ENCODE measurements at places on chromosomes 4 and X. TPM values are rescaled to one million over a fixed set of nuclear protein-coding genes. Genes with fewer than 3 reads are reported as not detected.

DNA sequence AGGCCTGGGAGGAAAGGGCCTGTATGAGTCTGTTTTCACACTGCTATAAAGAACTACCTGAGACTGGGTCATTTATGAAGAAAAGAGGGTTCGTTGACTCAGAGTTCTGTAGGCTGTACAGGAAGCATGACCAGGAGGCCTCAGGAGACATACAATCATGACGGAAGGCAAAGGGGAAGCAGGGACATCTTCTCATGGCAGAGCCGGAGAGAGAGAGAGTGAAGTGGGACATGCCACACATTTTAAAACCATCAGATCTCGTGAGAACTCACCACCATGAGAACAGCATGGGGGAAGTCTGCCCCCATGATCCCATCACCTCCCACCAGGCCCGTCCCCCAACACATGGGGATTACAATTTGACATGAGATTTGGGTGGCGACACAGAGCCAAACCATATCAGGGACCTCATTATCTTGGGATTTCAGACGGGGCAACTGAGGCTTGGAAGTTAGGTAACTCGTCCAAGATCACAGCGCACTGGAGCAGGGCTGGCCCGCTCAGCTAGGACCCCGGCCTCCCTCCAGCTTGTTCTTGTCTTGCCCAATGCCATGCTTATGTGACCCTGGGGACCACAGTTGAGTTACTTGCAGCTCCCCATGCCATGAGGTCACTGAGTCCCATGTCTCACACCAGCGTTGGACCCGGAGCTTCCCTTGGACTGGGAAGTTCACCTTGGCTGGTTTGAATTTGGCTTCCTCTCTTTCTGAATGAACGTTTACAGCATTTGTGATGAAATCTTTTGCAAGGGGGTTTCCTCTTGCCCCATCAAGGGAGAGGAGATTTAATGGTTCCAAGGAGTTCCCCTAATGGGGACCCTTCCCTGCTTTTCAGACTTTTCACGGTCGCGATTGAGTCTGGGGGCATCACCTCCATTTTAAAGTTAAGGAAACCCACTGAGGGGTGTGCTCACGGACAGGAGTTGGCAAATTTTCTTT is 18.1 kb downstream of the HTRA3 start:
- no peak for DNase-seq

The PHKA1 gene
- total RNA-seq, result 15.3 TPM

GRCh38 chr4:72107456-72107855 is 75.7 kb downstream of the NPFFR2 start:
- no peak for DNase-seq

- DNase-seq, result no peak
Observed at GRCh38 chr4:61011051-61011450, 189.1 kb upstream of the ADGRL3 start.

The CFP gene
- 1.3 TPM for total RNA-seq

The MAGEA4 gene
- not detected for total RNA-seq

- no peak for DNase-seq
Observed at GRCh38 chr4:79603681-79604080, 195.7 kb upstream of the GK2 start.

DNA sequence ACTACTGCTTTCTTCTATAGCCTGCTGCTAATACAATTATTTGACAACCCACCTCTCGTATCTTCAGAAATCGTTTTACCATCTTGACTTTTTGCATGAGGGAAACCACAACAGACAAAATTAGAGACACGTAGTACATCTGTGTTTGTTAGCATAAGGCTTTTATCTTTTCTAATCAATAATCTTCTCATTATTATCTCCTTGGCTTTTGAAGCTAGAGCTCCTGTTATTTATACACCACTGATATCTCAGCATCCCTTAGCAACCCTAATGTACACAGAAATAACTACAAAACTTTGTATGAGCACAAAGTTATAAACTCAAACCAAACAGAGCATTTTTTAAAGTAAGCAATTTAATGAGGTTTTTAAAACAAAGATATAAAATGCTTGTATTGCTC is 39.7 kb downstream of the CORIN start:
- DNase-seq, result no peak

DNA sequence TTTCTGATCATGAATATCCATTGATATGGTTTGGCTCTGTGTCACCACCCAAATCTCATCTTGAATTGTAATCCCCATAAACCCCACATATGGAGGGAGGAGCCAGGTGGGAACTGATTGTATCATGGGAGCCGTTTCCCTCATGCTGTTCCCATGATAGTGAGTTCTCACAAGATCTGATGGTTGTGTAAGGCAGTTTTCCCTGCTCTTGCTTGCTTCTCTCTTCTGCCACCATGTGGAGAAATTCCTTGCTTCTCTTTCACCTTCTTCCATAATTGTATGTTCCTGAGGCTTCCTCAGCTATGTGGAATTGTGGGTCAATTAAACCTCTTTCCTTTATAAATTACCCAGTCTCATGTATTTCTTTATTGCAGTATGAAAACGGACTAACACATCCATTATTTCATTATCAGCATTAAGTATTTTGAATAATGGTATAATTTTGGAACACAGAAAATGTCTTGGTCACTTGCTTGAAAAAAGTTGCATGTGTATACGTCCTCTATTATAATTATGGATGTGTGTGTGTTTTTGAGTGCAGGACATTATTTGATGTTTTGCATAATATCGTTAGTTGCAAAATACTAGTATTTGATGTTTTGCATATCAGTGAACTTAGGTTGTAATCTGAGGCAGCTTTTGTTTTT is 334.6 kb downstream of the PCDH10 start:
- peak; percentile 34 for DNase-seq

The SPANXN3 gene
- not detected for total RNA-seq

- no peak for DNase-seq
Observed at GRCh38 chr4:26463386-26463785, 26.9 kb downstream of the CCKAR start.

DNA sequence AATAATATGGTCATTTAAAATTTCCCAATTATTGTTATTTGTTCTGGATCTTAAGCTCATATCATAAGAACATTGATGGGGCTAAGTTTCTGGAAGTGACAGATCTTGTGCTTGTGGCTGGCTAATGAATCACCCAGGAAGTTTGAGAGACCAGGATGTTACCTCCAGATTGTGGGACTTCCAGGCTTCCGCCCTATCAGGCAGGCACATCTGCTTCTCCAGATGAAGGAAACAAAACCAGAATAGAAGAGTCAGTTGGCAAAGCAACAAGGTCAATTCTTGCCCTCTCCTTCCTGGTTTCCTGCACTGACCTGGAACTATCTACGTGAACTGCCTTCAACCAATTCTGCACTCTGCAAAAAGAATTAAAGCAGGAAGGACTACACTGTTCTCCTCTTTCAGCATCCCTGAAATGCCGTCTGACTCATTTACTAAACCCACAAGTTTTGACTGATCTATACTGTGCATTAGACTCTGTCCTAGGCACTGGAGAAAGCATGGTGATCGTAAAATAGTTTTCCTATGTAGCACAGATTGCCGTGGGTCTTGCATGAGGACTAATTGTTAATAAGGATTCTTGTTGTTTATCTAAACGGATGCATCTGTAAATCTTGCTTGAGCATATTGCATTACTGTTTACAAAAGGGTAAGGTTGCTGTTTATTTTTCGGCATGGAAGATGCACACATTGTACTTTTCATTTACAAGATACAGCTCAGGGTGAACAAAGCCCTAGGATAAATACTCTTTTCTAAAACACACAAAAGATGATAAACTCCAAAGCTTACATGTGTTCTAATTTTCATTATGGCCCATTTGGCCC is 74.6 kb downstream of the AMELX start:
- no peak for DNase-seq

The GLOD5 gene
- not detected for total RNA-seq

The DIPK2B gene
- not detected for total RNA-seq

The HPSE gene
- total RNA-seq, result 12.6 TPM

GRCh38 chr4:80989921-80990544 is 40.5 kb upstream of the BMP3 start:
- peak; percentile 50 for DNase-seq

DNA sequence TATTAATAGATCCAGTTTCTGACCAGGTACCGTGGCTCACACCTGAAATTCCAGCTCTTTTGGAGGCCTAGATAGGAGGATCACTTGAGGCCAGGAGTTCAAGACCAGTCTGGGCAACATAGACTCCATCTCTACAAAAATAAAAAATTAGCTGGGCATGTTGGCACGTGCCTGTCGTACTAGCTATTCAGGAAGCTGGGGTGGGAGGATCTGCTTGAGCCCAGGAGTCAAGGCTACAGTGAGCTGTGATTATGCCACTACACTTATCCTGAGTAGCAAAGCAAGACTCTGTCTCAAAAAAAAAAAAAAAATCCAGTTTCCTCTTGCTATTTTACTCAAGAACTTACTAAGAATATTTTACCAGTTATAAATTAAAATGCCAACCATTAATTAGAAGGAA is 91.7 kb downstream of the SLC10A6 start:
- no peak for DNase-seq

- no peak for DNase-seq
Observed at GRCh38 chr4:88743696-88744095, 46.1 kb upstream of the NAP1L5 start.

The PNMA6A gene
- total RNA-seq, result not detected

DNA sequence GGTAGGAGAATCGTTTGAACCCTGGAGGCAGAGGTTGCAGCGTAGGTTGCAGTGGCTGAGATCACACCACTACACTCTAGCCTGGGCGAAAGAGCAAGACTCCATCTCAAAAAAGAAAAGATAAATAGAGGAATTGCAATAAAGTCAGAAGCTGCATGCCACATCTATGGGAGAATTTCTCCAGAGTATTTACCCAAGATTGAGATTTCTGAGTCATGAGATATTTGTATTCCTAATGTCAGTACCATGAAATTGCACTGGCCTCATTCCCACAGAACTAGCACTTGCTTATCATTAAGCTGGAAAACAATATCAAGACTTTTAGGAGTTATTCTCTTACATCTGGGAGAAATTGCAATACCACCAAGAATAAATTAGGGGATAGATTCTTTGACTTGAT is 37.4 kb downstream of the ASIC5 start:
- DNase-seq, result no peak

GRCh38 chrX:134388161-134389109 is 71.5 kb upstream of the HPRT1 start:
- DNase-seq, result no peak

GRCh38 chr4:110602061-110602460 is 20.8 kb downstream of the PITX2 start:
- DNase-seq, result no peak

DNA sequence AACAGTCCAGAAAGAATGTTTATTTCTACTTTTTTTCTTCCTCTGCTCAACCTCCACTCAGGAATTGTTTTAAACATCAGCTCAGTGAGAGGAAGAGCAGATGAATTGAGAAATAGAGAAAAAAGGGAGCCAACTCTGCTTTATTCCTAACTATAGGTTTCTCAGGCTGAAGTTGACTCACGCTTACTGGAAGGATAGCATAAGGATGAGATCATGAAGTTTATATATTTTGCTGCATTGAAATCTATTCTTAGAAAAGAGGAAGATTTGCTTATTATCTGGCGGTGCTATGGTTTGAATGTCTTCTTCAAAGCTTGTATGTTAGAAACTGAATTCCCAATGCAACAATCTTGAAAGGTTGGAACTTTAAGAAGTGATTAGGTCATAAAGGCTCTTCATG is 1673.4 kb upstream of the PCDH7 start:
- no peak for DNase-seq

The TMEM144 gene
- 12.9 TPM for total RNA-seq

The PCDH11X gene
- not detected for total RNA-seq

GRCh38 chrX:139881130-139881529 is 51.7 kb downstream of the ATP11C start:
- DNase-seq, result peak; percentile 16

- DNase-seq, result no peak
Observed at GRCh38 chr4:182124359-182124758, 118.8 kb upstream of the TENM3 start.

- DNase-seq, result no peak
Observed at GRCh38 chr4:41154814-41155177, 59.5 kb downstream of the APBB2 start.

DNA sequence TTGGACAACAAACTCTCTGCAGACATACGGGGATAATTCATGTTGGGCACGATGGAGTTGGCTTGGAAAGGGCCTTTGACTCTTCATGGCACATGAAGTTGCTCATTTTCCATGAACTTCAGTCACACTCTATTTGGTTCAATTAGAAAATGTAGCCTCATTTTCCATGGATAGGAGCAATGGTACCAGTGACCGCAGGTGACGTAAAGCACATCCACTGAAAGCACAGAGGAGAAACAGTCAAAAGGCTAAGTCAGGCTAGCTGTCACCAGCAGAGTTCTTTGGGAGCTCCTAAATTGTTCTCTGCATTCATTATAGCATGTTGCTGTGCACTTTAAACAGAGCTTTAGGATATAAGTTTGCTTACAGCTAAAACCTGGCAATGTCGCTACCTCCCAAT is 39.9 kb upstream of the MAP3K15 start:
- DNase-seq, result no peak

GRCh38 chrX:46693149-46693548 is 65.8 kb downstream of the SLC9A7 start:
- no peak for DNase-seq

DNA sequence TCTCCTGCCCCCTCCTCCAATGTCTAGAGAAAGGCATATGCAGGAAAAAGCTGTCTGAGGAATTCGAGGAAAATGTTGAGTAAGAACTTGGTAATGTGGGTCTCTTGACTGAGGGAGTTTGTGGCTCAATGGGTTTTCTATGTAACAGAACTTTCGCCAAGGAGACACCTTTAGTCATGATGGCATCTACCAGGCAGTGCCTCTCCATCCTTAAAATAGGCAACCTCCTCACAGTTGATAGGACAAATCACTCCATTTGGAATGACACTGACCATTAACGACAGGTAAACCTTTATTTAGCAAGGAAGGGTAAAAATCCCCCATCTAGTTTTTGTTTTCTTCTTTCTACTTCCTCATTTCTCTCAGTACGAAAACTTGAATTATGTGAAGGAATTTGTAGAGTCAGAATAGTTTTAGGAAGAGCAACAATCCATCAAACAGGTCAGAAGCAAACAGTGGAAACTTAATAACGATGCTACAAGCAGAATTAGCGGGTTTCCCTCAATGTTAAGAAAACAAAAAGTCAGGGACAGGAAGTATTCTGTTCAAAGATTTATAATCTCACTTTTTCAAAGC is 2.7 kb downstream of the GSX2 start:
- DNase-seq, result no peak

GRCh38 chrX:132425744-132426318 is 63.0 kb downstream of the MBNL3 start:
- no peak for DNase-seq

GRCh38 chr4:151195801-151196200 is 81.2 kb upstream of the PRSS48 start:
- DNase-seq, result no peak

- DNase-seq, result no peak
Observed at GRCh38 chrX:150197388-150197787, 165.7 kb upstream of the MAMLD1 start.

- DNase-seq, result no peak
Observed at GRCh38 chr4:189294574-189294973, 646.1 kb upstream of the FRG1 start.
